Naive thymus-derived CD8-positive, alpha-beta T cell (primary cell): ENCODE measurements at places on chromosomes 7 and 10. TPM values are rescaled to one million over a fixed set of nuclear protein-coding genes. Genes with fewer than 3 reads are reported as not detected.

DNA sequence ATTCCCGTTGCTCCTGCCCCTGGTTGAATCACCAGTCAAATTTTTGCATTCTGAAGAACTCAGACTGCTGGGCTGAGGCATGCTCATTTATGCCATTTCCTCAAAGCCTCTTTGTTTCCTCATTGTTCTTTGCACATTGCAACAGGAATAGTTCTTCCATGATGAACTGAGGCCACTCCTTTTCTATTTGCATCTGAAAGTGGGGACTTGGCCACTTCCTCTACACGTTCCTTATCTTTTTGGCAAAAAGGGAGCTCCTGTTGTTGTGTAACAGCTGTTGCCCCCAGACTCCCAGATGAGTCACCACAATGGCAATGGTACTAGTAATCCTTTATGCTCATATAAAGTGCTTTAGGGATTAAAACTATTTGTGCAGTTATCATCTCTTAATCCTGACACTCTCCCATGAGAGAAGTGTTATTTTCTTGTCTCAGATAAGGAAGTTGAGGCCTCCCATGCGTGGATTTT, 20.1 kb upstream of the ITPRID1 start:
- DNase-seq: no peak

HYAL4 gene
- total RNA-seq: not detected

C10orf105 gene
- total RNA-seq: 0.21 TPM

THSD7A gene
- total RNA-seq: not detected

ITGB8 gene
- not detected for total RNA-seq

CFAP70 gene
- total RNA-seq: 9.0 TPM

ZNF727 gene
- total RNA-seq: 2.3 TPM

DNA sequence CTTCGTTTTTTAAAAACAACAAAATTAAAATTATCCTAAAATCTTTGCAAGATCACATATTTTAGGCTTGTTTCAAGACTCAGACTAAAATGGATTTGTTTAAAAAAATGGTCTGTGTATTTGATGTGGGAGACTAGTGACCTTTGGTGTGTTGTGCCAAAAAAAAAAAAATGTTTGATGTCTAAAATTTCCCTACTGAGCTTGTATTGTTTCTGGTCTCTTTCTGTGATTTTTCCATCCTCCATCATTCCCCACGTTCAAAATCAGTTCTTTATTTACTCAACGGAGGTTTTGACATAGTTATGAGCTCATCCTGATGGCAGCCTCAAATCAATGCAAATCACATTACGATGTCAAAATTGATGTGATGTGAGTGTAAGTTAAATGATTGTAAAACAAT, 326.2 kb downstream of the RNLS start:
- DNase-seq: no peak

DNA sequence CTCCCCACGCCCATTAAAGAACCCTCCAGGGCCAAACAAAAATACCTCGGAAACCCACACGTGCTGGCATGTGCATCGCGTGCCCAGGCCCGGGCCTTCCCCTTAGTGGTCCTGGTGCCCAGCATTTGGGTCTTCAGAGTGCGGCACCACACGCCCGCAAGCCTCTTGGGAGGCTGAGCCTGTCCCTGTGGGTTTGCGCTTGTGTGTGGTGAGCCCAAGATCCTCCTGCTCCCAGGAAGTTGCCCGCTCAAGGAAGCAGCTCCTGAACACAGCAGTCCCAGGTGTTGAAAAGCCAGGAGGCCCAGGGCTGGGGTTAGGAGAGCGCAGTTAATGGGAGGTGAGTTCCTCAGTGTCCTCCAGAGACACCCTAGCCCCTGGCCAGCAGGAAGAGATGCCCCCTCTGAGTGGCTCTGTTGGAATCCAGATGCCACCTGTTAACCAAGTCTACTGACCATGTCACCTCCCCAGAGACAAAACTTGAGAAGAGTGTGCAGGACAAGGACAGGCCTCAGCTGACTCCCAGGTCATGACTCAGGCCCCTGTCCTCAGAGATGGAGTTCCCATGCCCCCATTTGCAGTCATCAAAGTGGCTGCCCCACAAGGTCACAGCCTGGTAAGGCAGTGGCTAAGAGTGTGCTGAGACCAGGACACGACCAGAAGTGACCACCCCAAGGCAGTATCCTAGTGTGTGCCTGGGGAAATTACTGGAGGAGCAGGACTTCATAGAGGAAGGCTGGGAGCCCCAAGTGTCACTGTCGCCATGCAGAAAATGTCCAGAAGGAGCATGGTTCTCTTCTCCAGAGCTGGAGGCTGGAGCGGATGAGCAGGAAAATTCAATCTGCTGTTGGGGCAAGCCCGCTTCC, 5.2 kb downstream of the FZD9 start:
- DNase-seq: no peak

SYT15 gene
- total RNA-seq: 1.9 TPM

DMBT1 gene
- total RNA-seq: not detected

PIP gene
- total RNA-seq: not detected

GRCh38 chr10:28556142-28556541, 23.2 kb downstream of the WAC start:
- DNase-seq: no peak

DNA sequence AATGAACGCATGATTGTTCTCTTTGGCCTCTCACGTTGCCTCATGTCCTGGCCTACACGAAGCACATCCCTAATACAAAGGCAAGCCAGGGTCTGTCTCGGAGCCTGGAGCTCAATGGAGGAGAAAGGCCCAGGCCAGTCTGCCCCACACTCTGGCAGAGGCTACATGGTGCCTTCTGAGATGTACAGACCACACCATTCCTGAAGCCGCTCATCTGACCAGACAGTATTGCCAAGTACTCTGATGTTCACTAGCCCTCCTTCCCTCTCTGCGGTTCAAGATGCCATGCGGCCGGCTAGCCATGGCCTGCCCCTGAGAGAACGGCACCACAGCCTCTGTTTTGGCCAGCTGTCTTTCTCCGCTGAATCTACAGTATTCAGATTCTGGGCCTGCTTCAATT, 5.9 kb downstream of the BNIP3 start:
- DNase-seq: no peak

HPSE2 gene
- not detected for total RNA-seq

DNA sequence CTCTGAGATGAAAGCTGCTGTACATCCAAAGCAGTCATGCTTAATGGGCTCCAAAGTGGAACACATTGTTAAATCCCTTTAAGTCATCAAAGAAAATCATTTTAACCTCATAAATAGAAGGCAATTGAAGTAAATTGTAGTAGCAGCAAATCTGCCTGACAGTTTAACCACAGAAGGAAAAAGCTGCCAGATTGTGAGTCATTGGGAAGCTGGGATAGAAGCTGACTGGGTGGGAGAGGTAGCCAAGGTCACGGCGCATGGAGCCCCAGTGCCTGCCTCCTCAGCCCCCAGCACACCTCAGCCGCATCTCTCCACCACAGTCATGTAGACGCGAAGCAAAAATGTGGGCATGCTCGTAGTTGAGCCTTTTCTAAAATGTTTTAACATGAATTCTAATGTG, 44.0 kb downstream of the TARP start:
- no peak for DNase-seq

- DNase-seq: no peak
These were observed 46.0 kb downstream of the ZAN start for GRCh38 chr7:100779359-100779758.

GRCh38 chr10:77293773-77294172, 343.8 kb downstream of the KCNMA1 start:
- DNase-seq: no peak

- peak; percentile 25 for DNase-seq
These were observed 94.7 kb upstream of the EFCAB10 start for GRCh38 chr7:105675934-105676371.

DNA sequence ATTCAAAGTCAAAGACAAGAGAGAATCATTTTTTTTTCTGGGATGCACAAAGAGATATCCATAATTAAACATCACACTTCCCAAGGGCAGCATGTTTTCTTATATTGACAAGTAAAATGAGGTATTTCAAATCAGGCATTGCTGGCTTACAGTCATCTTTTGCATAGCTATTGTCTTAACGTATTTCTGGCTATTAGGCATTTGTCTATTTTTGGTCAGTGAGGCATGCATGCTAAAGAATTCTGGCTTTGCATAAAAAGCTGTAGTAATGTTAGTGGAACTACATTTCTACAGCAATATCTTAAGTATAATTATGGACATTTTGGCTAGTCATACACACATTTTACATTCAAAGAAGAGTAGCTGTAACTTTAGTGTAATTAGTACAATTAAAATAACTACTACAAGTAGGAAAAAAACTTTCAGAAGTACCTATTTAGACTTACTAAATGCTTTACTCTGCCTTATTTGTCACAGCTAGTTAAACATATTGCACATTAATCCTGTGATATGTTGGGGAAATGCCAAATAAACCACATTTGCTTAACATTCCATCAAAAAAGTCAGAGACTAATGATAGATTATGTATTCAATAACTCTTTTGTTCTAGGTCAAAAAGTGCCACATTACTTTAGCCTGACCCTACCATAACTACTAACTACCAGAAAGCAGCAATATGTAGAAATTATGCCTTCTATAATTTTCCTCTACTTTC, 76.4 kb downstream of the RELN start:
- DNase-seq: no peak

GRCh38 chr7:98084631-98085030, 22.0 kb upstream of the LMTK2 start:
- no peak for DNase-seq

DNA sequence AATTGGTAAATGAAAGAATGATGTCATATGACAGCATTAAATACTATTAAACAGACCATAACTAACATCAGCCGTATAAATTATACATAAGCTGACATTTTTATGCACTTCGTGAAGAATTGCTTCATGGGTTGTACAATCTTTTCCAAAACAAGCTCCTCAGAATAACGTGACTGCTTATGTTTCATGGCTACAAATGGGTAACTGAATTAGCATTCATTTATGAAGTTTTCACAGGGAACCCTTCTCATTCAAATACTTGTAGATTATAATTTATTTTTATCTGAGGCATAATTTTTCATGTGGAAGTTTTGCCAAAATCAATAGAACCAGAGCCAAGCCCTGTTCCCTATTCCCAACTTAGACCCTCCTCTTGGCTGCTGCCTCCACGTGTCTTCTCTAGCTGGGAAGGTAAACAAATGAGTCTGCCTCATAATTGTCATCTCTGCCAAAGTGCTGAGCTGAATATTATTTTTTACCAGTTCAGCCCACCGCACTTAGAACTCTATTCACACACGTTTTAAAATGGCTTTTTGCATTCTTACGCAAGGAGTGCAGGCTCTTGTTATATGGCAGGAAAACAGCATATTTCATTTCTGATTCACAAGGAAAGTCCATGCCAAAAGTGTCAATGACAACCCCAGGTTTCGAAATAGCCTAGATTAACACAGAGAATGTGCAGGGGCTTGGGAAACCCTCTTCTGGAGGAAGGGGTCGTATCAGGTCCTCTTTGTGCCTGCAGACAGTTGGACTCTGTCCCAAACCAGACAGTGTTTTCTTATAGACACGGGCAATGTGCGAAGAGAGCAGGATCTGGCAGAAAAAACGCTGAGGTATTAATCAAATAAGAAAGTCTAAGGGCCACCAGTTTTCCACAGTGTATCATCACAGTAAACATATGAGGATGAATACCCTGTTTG, 370.7 kb upstream of the MGMT start:
- no peak for DNase-seq
